ENCODE measurements at places on chromosomes 2 and 18.

- no peak for DNase-seq
Measured at GRCh38 chr2:82790206-82791021, 1668.7 kb downstream of the SUCLG1 start.

GRCh38 chr2:48668992-48669391 is 51.3 kb downstream of the GTF2A1L start:
- DNase-seq: no peak

DNA sequence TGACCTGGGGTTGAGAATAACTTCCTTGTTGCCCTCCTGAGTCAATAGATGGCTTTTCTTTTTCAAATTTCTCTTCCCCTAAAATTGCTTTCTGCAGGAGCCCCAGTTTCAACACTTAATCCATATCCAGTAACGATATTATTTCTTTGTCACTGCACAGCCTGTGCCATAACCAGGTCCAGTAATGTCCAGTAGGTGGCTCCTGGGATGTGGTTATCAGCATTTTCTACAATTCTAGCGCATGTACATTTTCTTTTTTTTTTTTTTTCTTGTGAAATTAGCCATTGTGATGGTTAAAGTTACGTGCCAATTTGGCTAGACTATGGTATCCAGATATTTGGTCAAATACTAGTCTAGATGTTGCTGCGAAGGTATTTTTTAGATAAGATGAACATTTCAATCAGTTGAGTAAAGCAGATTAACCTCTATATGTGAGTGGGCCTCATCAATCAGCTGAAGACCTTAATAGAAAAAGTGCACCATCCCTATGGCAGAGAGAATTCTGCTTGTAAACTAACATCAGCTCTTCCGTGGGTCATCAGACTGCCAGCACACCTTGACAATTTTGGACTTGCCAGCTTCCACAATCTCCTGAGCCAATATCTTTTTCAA is 72.9 kb upstream of the SCG2 start:
- peak; percentile 30 for DNase-seq

DNA sequence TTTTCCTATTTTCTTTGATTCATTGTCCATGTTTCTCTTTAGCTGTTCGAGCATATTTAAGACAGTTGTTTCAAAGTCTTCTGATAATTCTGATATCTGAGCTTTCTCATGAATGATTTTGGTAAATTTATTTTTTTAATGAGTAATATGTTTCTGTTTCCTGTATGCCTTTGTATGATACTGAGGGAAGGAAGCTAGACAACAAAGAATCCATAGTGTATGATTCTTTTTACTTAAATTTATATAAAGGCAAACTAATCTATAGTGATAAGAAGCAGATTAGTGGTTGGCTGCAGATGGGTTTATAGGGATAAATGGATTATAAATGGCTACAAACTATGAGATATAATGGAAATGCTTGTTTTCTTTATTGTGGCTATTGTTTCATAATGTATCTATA is 352.7 kb upstream of the CDH2 start:
- DNase-seq: no peak

GRCh38 chr2:178767094-178768060 is 39.8 kb downstream of the TTN start:
- DNase-seq: no peak

GRCh38 chr2:150882751-150883612 is 378.7 kb downstream of the RBM43 start:
- DNase-seq: no peak

DNA sequence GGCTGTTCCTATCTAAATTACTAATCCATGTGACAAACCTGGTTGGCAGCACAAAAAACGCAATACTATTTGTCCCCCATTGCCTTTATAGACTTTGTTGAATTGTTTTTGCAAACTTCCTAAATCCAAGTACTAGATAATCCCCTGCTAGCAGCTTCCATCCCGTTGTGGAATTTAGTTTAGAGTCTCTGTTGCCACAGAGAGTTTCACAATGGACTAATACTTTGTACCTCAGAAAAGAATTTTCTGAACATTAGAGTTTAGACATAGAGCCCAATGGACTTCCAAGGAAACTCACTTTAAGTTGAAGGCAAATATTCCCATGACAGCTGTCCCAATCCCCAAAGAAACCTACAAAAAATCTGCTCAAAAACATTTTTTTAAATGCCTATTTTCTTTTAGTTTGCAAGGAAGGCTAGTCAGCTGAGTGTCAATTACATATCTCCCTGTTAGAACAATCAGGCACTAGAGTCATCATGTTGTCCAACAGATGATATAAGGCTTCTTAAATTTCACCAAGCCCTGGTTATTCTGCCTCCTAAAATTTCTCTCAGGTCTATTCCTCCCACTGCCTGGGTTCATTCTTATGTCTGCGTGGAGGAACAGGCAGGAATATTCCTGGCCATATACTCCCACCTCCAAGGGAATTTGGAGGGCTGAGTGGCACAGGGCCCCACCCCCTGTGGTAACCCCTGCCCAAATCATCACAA is 27.2 kb downstream of the RNF152 start:
- no peak for DNase-seq
